B cell (primary cell): ENCODE measurements at places on chromosomes 16 and 17. TPM values are rescaled to one million over a fixed set of nuclear protein-coding genes. Genes with fewer than 3 reads are reported as not detected.

SCNN1G gene
- not detected in 2 replicates for total RNA-seq

CHD9NB gene
- not detected in 2 replicates for total RNA-seq

GRB2 gene
- total RNA-seq, result 219 and 224 TPM in 2 replicates

GPR179 gene
- 0.10 TPM in 1 of 2 replicates, not detected in the other for total RNA-seq

CCDC78 gene
- 11.2 and 11.8 TPM in 2 replicates for total RNA-seq

EPX gene
- not detected in 2 replicates for total RNA-seq

PRSS53 gene
- 10.7 and 10.8 TPM in 2 replicates for total RNA-seq

HID1 gene
- total RNA-seq, result 1.7 and 3.9 TPM in 2 replicates

C1QTNF8 gene
- total RNA-seq, result not detected in 2 replicates

SYCE1L gene
- total RNA-seq, result 7.9 and 12.0 TPM in 2 replicates

ZMYND15 gene
- total RNA-seq, result 2.1 and 2.5 TPM in 2 replicates

ESRP2 gene
- 0.27 TPM in 1 of 2 replicates, not detected in the other for total RNA-seq

NAGS gene
- total RNA-seq, result 1.9 and 2.2 TPM in 2 replicates

GNGT2 gene
- 9.3 and 11.1 TPM in 2 replicates for total RNA-seq

GPRC5B gene
- not detected in 2 replicates for total RNA-seq

SLC16A13 gene
- 21.7 and 21.9 TPM in 2 replicates for total RNA-seq

SLFN12L gene
- 3.7 and 3.8 TPM in 2 replicates for total RNA-seq

ACAP1 gene
- 371 and 392 TPM in 2 replicates for total RNA-seq

TNP2 gene
- total RNA-seq, result not detected in 2 replicates

PPL gene
- not detected in 2 replicates for total RNA-seq

KRTAP3-3 gene
- total RNA-seq, result not detected in 2 replicates

PPY gene
- total RNA-seq, result not detected in 2 replicates

CCDC154 gene
- 12.4 and 16.6 TPM in 2 replicates for total RNA-seq

USP6 gene
- total RNA-seq, result 0.47 and 0.61 TPM in 2 replicates

EIF1 gene
- total RNA-seq, result 753 and 773 TPM in 2 replicates

CD2BP2 gene
- total RNA-seq, result 80.1 and 82.0 TPM in 2 replicates

GLP2R gene
- total RNA-seq, result not detected in 2 replicates

SLC16A11 gene
- total RNA-seq, result 30.7 and 31.9 TPM in 2 replicates

TAC4 gene
- total RNA-seq, result not detected in 2 replicates

DRG2 gene
- total RNA-seq, result 67.8 and 73.1 TPM in 2 replicates

HIC1 gene
- total RNA-seq, result 1.5 and 1.9 TPM in 2 replicates

ZPBP2 gene
- total RNA-seq, result 1.7 and 2.0 TPM in 2 replicates

WSCD1 gene
- total RNA-seq, result not detected in 2 replicates

VTN gene
- total RNA-seq, result 0.34 TPM in 1 of 2 replicates, not detected in the other

KRTAP2-2 gene
- total RNA-seq, result not detected in 2 replicates

RABEP2 gene
- 132 and 136 TPM in 2 replicates for total RNA-seq

CRISPLD2 gene
- 0.25 and 0.63 TPM in 2 replicates for total RNA-seq

TCAP gene
- 4.2 and 5.1 TPM in 2 replicates for total RNA-seq

DCAF7 gene
- 84.7 and 84.8 TPM in 2 replicates for total RNA-seq

MAPT gene
- total RNA-seq, result 0.19 and 0.20 TPM in 2 replicates

MT1M gene
- not detected in 2 replicates for total RNA-seq

DNAH3 gene
- total RNA-seq, result not detected in 2 replicates

TSR3 gene
- total RNA-seq, result 42.3 and 43.7 TPM in 2 replicates

EVPLL gene
- not detected in 2 replicates for total RNA-seq

ST6GALNAC2 gene
- 2.7 TPM in 2 replicates for total RNA-seq
